M059J (cell line): ENCODE measurements at places on chromosomes 4 and X.

- peak; percentile 75 for DNase-seq
These were observed 257.5 kb upstream of the ANKRD50 start for GRCh38 chr4:124970011-124970410.

GRCh38 chr4:81527115-81527514 lies 55.4 kb upstream of the RASGEF1B start:
- no peak for DNase-seq

DNA sequence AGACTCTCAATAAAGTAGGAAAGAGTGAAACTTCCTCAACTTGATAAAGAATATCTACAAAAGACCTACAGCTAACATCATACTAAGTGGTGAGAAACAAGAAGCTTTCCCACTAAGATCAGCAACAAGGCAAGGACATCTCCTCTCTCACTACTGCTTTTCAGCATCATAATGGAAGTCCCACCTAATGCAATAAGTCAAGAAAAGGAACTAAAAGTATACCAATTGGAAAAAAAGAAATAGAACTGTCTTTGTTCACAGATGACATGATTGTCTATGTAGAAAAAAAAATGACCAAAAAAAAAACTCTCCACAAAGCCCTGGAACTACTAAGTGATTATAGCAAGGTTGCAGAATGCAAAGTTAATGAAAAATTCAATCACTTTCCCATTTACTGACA lies 25.1 kb upstream of the SH3RF1 start:
- no peak for DNase-seq

DNA sequence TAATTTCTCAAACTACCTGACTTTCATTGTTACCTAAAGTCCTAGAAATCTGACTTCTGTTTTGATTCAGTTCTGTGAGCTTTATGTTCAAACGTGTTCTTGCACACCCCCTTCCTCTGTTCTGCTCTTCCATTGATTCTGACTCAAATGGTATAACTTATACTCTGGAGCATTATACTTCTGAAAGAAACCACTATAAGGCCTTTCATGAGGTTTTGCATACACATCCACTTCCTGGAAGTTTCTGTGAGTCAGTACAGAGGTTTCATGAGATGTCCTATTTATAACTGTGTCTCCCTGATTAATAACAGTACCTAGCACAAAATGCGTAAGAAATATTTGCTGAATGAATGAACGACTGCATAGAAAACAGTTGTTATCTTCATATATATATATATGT lies 540.2 kb upstream of the CT83 start:
- no peak for DNase-seq

DNA sequence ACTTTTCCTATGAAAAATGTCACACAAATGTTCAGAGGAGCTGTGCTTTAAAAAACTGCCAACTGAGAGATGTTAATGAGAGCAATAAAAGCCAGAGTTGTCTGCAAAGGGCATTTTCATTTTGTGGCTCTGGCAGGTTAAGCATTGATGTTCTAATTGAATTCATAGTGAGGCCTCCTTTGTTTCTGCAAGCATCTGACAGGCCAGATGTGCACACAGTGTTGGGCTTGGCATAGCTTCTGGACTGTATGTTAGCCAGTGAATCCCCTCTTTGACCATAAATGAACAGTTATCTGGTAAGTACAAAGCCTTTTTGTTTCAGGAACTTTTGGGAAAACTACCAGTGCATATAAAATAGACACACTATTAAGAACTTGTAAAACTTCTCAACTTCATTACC lies 81.9 kb downstream of the JADE3 start:
- DNase-seq: no peak

GRCh38 chr4:72383439-72383838 lies 185.6 kb downstream of the ADAMTS3 start:
- DNase-seq: no peak

DNA sequence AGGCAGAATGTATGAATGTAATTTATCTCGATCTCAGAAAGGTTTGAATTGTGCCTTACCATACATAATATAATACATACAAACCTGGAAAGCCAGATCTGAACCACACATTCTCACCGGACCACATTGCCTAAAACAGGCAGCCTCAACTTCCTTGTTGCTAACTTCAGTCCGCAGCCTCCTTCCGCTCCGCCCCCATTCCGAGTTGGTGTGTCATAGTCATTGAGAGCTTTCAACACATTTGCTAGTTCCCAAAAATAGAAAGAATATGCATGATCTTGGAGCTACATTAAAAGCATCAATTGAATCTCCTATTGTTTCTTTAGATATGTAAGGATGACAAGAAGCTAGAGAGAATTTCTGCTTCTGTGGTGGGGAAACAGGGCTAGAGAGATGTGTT lies 127.2 kb downstream of the ARHGEF9 start:
- peak; percentile 86 for DNase-seq

DNA sequence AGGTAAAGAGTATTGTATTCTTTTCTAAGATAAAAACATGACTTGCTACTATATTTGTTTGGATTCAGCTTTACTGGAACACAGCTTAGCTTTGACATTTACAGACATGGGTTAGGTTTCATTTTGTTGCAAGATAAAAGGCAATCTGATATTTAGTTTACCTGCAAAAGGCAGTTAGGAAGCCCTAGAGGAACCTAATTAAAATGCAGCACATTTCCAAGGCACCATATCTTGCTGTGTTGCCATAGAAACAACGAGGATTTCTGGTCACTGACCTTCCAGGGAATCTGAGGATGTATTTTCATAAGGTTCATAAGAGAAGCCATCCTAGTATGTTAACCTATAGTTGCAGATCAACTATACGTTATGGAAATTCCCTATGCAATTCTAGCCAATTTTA lies 116.0 kb downstream of the SNCA start:
- no peak for DNase-seq

DNA sequence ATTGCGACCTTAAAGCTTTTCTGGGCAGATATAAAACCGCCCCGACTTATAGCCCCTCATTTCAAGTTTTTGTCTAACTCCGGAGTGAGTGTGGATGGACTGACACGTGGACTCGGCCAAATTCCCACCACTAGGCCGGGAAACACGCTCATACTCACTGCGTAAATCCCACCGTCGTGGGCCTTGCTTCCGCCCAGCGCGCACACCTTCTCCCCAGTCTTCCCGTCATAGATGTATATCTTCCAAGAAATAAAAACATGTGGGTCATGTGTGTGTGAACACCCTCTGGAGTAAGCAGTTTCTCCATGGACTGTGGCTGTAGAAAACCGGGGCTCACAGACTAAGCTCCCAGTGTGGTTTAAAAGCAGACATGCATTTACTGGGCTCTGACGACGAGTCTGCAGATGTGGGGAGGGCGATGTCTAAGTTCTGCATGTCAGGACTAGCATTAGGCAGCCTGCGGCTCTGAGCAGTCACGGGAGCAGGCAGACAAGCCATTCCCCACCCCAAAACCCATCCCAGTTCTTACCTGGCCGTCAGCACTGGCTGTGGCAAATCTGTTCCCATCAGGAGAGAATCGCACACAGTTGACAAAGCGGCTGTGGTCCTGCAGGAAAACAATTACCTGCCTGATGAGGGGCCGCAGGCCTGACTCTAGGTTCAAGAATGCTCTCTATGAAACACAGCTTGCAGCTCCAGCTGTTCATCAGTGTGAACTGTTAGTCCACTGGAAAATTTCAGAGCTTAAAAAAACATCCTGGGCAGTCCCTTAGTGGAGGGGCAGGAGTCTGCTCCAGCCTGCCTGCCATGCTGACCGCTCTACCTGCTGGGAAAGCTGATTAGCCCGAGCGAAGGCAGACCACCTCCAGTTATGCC lies 28.2 kb downstream of the WDR1 start:
- no peak for DNase-seq

GRCh38 chr4:152257601-152258066 lies 278.3 kb downstream of the FBXW7 start:
- DNase-seq: peak; percentile 48

- DNase-seq: peak; percentile 30
These were observed 99.1 kb upstream of the FAM47C start for GRCh38 chrX:36908801-36909675.

DNA sequence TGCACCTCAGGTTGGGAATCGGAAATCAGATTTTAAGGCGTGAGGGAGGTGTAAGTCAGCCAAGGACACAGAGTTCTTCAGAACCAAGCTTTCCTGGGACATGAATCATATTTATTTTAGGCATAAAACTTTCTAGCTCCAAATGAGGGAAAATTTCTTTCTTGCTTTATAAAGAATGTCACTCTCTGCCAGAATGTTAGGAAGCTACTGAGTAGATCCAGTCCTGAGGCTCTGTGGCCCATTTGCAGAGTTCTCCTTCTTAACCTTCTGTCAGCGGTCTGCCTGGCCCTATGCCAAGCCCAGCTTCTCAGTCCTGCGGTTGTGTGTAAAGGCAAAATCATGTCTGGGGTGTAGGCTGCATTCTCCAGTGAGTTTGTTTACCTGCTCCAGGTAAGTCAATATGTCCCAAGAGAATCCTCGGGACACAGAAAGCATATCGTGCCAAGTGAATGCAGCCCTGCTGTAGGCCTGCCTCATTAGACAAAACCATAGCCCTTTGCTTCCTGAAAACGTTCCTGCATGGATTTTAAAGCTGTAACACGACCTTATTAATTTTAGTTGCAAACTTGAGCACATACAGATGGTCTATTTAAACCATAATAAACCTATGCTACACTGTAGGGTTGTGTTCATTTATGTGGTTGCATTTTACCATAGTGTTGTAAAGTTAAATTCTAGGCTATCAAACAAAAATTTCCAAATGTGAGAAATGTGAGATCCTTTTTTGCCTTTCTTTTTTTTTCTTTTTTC lies 29.2 kb upstream of the CCNI start:
- DNase-seq: peak; percentile 18
